Femur (tissue), 1 donor: ENCODE measurements at places on chromosomes 4 and X.

DNA sequence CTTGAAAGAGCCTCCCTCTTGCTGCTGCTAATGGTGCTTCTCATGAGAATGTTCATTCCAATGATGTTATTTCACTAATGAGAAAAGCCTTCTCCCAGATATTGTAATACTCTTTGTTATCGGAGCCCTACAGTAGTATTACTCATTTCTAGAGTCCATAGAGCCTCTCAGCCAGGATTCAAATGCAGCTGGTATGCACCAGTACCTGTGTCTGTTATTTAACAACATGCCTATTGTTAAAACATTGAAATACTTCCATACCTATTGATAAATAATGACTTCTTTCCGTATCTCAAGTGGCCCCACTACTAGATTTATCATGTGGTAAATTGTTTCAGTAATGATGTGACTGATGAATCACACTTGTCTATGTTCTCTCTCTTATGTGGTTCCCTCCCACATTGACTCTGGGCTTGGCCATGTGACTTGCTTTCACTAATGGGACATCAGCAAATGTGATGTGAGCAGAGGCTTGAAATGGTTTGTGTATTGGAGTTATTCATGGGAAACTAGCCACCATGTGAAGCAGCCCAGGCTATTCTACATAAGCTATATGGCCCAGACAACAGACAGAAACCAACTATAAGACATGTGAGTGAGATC, 207.6 kb downstream of the THOC2 start:
- DNase-seq = no peak

DNA sequence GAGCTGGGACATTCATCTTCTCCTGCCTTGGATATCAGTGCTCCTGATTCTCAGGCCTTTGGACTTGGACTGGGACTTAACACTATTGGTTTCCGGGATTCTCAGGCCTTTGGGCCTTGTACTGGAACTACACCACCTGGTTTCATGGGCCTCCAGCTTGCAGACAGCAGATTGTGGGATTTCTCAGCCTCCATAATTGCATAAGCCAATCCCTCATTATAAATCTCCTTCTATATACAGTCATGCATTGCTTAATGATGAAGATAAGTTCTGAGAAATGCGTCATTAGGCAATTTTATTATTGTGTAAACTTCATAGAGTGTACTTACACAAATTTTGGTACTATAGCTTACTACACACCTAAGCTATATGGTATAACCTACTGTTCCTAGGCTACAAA, 8.9 kb upstream of the CCNG2 start:
- no peak for DNase-seq

- no peak for DNase-seq
These were observed 61.3 kb downstream of the NPNT start for GRCh38 chr4:105956569-105956968.

DNA sequence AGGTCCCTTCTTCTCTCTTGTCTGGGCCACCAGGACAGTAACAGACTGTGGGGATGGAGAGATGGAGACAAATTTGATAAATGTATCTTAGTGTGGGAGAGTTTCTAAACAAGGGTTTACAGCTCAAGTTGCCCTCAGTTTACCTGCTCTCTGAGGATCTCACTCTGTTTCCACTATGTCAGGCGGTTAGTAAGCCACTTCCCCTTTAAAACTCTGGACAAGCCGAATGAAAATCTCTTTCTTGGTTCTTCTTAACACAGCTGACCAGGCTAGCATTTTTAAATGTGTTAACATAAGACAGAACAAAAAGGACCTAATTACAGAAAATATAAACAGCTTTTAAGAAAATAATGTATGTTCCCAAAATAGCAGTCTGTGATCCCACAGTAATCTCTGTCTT, 2.9 kb upstream of the SCARB2 start:
- DNase-seq = no peak

DNA sequence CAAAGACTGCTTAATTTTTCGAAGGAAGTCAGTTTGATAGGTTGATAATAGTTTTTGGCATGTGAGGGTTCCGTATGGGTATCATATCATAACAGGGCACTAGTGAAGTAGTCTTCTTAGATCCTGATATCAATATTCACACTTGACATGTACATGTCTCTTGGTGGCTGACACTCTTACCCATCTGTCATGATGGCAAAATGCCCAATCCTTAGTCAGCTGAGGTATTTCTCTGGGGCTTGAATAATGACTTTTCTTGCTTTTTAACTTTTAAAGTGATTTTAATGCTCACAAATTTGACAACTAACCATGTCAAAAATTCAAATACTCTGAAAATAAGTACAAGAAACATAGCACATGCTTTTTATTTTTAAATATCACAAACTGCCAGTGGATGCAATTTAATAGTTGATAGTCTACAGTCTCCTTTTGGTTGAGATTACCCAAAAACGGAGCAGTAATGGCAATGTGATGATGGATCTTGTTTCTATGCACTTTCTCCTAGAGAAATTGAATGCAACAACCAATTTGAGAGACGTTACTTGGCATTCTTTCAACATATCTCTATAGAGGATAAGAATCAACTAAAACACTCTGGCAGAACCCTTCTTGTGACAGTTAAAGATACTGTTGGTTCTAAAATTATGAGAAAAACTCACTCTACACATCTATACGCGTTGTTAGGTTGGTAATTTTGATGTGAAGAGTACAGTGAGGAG, 552.9 kb upstream of the PABPC4L start:
- DNase-seq = no peak

DNA sequence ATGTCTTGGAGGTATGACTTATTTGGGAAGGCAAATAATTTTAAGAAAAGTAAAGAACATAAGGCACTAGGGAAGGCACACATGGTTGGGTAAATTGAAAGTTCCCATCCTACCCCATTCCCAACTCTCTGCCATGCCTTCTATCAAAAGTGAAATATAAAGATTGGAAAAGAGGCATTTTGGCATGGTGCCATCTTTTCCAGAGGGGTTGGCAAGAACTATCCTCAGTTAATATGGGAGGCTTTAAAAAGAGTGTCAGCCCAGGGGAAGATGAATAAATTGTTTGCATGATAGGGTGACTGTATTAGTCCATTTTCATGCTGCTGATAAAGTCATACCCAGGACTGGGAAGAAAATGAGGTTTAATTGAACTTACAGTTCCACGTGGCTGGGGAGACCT, 150.8 kb upstream of the BOD1L1 start:
- no peak for DNase-seq

DNA sequence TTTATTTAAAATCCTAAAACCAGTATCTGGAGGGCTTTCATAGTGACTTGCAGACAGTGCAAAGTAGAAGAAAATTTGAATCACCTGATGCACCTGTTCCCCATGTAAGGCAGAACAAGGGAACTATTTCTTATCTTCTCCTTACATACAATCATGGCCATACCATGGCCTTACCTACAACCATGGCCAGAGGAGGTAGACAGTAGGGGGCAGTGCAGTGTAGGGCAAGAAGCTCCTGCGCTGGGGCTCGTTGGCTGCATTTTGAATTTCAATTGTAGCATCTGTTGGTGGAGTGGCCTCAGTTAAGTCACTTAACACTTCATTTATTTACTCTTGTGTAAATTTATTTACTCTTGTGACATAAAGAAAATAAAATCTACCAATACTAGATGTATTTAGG, 33.0 kb downstream of the GALNTL6 start:
- DNase-seq = peak; percentile 21

GRCh38 chr4:99998062-99998867, 48.2 kb upstream of the H2AZ1 start:
- no peak for DNase-seq

- no peak for DNase-seq
These were observed 199.3 kb downstream of the GC start for GRCh38 chr4:71584585-71584984.

DNA sequence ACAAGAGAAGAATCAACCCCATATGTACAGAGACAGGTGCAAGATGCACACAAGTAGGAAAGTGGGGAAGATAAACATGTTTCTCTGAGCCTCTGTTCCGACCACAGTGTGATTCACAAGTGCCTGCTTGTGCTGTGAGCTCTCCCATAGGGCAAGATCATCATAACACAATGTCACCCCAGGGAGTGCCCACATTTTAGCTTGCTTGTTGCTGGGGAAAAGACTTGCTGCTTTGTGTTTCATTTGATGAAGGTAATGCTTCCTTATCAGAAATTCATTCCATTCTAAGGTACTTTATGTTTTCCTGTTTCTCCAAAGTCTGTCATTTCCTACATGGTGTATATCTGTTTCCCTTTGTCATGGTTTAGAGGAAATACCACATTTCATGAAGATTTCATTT, 304.5 kb upstream of the DIPK2B start:
- no peak for DNase-seq

GRCh38 chr4:114905017-114905416, 208.4 kb downstream of the NDST4 start:
- DNase-seq = no peak

DNA sequence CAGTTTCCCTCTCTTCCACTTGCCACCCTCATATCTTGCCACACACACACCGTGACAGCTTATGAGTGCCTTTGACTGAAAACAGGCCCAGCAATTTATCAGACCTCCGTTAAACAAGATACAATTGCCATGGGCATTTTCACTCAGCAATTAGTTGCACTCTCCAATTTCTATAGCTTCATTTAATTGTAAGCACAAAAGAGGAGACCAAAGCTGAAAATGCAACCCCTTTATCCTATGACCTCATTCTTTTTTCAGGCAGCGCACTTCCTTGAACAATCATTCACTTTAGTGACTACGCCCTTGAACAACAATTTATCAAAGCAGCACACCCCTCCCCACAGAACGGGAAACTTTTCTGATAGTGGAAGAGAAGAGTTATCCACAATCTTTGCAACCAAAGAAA, 4.1 kb downstream of the POF1B start:
- DNase-seq = no peak

GRCh38 chr4:137762591-137762990, 230.3 kb upstream of the PCDH18 start:
- DNase-seq = no peak

GRCh38 chrX:63761639-63762038, 23.4 kb downstream of the ARHGEF9 start:
- no peak for DNase-seq

GRCh38 chr4:70533791-70534190, 15.4 kb downstream of the AMTN start:
- no peak for DNase-seq

DNA sequence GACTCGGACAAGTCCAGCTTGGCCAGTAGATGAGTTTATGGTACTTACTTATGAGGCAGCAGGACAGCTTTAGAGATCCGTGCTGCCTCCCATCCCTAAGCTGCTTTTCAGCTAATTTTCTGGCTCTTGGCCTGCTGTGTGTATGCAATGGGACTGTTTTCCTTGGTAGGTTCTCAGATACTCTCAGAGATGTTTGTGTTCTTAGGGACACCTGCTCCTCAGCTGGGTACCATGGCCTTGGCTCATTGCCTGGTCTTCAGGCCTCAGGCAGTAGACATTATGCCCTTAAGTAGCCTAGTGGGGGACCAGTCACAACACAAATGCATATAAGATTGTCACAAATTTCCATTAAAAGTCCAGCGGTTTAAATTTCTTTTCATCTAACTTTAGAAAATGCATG, 688.0 kb downstream of the PCDH7 start:
- DNase-seq = no peak

DNA sequence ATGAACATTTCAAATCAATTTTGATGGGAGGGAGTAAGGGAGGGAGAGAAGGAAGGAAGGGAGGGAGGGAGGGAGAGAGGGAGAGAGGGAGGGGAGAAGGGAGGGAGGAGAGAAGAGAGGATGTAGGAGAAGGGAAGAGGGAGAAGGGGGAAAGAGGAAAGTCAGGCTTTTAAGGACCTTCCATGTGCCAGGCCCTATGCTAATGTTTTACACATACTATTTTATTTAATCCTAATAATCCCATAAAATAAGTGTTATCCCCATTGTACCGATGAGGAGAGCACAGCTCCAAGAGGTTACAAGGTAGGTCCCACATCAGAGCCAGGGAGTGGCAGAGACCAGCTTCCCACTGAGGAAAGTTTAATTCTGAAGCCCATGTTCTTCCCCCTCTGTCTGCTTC, 341.9 kb downstream of the RAB28 start:
- no peak for DNase-seq

DNA sequence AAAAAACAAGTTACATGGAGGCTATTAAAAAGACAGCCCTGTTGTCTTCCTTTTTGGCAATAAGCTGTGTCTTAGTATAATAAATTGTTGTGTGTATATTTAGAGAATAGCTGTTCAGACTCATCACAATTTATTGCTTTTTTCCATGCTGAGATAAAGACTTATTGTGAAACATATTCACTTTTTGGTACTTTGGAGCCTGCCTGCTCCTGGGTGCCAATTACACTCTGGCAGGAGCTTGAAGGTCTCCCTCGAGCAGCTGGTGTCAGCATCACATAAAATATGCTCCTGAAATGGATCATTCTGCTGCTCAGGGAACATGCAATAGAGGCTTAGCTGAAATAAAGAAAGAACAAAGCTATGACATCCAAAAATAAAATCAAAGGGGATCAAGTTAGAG, 211.6 kb upstream of the DKK2 start:
- peak; percentile 24 for DNase-seq

DNA sequence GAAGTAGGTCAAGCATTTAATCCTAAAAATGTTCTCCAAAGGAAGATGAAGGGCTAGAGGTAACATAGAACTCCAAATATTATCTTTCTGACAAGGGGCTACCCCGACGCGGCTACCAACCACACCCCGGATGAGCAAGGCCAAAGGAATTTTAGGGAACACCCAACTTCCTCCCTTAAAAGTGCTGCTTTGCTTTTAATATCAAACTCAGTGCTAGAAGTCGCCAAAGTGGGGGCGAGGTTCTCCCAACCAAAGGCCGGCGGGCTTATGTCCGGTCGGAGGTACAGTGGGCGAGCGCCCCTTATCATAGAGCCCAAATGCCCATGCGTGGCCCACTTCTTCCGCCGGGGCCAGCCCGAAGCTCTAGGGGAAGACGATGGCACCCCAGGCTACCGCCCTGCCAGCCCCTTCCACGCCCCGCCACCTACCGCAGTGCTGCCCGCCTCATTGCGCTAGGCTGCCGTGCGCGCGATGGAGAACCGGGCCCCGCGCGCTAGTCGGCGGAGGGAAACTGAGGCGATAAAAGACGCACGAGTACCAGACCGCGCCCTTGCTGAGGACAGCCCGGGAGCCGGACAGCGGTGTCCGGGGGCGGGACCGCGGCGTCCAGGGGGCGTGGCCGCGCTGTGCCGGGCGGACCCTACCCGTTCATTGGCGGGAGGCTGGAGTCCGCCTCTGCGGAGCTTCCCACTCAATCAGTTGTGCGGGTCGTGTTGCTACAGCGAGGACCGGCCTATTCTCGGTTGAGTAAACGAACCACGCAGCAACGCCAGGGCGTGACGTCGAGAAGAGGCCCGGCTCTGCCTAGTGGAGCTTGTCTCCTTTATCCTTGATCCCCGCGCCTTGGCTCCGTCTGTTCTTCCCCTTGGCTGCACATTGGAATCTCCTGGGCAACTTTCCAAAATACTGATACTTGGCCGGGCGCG, at the start of gene ACOT9:
TSS of gene ACOT9 (minus strand) at position 580 of the 926 bp plus-strand sequence. CDS start at position 448, 132 bp downstream.
- DNase-seq = peak; percentile 94

- DNase-seq = no peak
These were observed 26.5 kb upstream of the MANBA start for GRCh38 chr4:102787096-102787881.

GRCh38 chrX:148658115-148658730, 157.8 kb downstream of the AFF2 start:
- DNase-seq = no peak

- DNase-seq = no peak
These were observed 466.3 kb downstream of the PPARGC1A start for GRCh38 chr4:23423540-23423939.
